ENCODE measurements at places on chromosomes 2 and 18.

DNA sequence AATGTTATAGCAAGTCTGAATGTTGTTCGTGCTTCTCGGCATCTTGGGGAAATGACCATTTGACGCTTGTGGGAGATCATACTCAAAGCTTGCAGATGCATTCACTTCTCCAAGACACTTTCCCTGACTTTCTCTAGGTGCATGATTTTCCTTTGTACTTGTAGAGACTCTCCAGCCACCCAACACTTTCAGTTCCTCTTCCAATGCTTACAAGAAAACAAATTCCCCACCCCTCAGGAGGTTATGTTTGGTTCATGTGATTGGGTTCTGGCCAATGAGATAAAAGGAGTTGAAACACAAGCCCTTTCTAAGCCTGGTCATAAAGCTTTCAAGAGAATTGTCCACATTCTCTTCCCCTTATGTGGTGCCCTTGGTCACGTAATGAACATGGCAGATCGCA is 156.3 kb downstream of the EPHA4 start:
- DNase-seq: no peak

DNA sequence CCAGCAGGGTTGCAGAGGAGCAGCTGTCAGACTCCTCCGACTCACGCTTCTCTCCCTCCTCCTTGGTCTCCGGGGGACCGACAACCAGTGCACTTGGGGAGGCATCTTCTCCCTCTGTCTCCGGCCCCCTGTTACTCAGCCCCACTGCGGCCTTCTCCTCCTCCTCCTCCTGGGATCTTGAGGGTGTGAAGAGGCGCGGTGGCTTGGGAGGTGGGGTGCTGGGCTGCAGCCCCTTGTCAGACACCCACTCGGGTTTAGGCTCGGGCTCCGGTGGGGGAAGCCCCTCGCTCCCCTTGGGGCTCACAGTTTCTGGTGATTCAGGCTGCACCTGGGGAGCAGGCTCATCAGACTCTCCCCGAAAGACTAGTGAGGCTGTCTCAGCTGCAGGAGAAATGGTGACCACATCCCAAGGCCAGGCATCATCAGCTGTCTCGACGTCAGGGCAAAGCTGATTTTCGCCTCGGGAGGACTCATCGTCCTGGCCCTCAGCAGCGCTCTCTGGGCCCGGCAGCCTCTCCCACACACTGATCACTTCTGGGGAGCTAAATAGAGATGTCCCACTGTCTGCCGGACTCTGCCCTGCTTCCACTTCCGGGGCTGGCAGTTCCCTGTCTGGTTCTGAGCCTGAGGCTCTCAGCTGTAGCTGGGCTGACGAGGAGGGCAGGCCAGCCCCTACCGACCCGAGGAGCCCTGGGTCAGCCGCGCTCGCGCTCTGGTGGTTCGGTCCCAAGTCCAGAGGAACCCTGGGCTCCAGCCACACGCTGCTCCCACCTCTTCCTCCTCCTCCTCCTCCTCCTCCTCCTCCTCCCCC is 9.0 kb upstream of the SFXN5 start:
- no peak for DNase-seq

DNA sequence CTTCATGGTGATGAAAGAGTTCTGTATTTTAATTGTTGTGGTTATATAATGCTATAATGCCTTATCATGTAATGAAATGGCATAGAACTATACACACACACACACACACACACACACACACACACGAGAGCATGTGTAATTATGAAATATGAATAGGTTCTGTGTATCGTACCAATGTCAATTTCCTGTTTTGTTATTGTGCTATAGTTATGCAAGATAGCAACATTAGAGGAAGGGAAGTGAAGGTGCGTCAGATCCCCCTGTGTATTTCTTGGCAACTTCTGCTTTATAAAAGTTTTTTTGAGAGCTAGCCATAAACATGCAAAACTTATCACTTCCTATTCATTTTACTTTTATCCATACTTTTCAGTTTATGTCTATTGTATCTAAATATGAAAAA is 60.7 kb upstream of the ARHGAP15 start:
- no peak for DNase-seq

GRCh38 chr18:10018289-10018688 is 104.5 kb downstream of the VAPA start:
- DNase-seq: no peak

DNA sequence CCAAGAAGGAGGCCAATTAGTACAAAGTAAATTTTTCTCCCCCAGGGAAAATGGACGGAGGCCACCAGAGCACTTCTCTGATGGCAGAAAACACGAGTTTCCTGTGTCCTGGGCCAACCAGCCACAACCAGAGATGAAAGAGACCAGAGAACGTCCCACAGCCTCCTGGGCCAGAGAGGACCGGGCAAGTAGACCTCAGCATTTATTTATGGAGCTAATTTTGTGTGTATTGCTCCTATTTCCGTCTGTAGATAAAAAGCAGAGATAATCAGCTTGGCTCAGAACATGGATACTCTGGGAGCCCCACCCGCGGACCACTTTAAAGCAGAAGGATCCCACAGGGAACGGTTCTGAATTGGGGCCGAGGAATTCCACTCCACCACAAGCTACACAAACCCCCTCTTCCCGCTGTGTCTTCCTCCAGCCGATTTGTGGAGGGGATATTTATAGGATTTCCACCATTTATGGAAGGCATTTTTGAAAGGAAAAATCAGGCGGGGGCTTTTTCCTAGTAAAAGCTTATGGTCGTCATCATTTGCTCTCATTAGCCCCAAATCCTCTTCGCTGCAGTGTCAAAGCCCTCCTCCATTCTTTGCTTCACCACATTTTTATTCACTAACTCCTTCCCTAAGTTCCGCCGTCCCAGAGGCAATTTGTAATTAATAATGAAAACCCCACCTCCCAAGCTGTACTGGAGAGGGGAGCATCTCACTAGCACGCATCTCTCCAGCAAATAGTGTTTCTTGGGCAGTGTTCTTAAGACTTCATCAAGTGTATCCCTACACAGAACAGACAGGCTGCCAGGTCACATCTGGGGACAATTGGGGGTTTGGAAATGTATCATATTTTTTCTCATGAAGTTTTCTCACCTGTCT is 43.7 kb upstream of the TWIST2 start:
- DNase-seq: no peak

DNA sequence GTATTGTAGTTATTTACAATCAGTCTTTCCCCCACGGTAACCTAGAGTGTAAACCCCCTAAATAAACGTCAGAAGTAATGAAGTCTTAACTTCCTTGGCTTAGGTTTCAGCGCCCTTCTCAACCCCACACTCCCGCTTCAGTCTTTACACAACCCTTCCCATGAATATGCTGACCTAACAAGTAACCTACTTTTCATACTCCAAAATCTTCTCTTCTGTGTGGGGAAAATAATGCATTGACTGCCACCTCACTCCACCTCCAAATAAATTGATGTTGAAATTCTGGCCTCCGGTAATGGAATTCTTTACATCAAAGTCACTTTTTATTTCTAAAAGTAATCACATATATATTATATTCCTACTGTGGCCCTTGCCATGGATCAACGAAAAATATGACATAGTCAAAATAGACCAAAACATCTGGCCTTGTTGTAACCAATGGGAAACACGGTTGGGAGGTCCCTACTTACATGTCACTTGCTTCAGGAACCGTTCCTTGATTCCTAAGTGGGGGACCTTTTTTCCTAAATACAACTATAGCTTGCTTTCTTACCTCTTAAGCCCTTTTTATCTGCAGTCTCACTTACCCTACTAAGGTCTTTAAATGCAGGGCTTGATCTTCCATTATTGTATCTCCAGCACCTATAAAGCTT is 961 bp downstream of the GEN1 start:
- no peak for DNase-seq

GRCh38 chr2:133633881-133634409 is 65.7 kb upstream of the NCKAP5 start:
- no peak for DNase-seq

DNA sequence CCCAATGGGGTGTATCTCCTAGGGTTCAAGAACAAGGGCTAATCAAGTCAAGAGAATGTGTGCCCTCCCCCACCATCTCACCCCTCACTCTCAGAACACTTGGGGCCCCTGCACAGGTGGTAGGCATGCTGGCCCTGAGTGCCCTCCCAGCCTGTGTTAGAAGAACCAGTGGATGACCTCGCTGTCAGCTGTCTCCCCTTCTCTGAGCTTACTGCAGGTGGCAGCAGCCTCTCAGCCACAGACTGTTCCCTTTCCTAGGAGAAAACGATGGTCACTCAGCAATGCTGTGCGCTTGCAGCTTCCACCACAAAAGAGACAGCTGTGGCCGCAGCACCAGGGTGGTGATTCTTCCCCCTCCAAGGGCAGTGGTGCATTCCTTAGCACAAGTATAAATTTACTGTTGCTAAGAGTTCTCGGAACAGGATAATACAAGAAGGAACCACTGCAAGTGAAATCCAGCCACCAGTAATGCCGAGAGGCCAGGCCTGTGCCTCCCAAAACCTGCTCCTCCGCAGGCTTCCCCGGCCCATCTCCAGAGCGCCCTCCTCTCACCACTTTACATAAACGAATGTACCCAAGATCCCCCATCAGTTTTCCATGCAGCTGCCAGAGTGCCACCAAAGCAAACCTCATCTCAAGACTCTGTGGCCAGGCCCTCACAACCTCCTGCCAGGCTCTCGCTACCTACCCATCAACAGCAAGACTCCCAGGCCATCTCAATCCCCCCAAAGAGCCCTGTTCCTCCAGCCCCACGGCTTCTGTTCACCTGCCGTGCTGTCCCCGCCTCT is 935 bp upstream of the RAMP1 start:
- DNase-seq: peak; percentile 51

- DNase-seq: no peak
These were observed 17.8 kb downstream of the MYO1B start for GRCh38 chr2:191263050-191263449.

GRCh38 chr2:223697892-223698645 is 95.9 kb upstream of the SCG2 start:
- DNase-seq: no peak

DNA sequence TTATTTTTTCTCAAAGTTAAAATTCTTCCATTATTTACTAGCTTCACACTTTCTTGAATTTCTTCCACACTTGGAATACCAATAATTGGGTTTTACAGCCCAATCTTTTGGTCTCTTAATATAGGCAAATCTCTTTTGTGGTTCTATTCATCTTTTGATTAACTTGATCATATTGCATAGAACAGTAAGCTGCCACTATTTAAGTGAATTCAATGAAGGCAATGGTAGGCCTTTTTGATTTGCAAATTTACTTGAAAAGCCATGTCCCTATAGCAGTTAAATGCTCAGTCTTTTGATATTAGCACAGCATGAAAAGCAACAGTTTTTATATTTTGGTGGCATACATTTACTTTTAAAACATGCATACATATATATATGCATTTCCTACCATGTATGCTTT is 20.2 kb upstream of the DYNC1I2 start:
- no peak for DNase-seq

GRCh38 chr2:32425719-32426141 is 68.9 kb downstream of the BIRC6 start:
- no peak for DNase-seq

Data from amniotic stem cell (primary cell).